A549 (cell line): ENCODE measurements at places on chromosomes 5 and 9. TPM values are rescaled to one million over a fixed set of nuclear protein-coding genes. Genes with fewer than 3 reads are reported as not detected.
A peak's percentile ranks its signal among the peaks of the same experiment; 100 is the strongest.

DNA sequence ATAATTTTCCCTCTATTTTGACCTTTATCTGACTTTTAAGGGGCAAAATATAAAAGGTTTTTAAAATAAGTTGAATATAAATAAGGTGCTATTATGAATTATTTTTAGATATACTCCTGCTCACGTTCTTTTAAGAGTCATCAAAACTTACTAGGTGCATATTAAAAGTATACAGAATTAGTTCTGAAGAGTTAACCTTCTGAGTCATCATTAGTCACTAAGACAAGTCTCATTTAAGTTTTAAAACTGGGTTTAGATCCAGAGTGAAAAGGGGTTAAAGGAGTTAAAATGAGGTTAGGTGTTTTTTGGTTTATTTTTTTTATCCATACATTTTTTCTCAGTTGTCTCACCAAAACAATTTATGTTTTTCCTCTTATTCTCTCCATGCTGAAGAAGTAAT, 41.7 kb downstream of the SMIM15 start:
- no peak for DNase-seq

- no peak for DNase-seq
These were observed 1.7 kb downstream of the F2RL1 start for GRCh38 chr5:76820526-76820890.

DNA sequence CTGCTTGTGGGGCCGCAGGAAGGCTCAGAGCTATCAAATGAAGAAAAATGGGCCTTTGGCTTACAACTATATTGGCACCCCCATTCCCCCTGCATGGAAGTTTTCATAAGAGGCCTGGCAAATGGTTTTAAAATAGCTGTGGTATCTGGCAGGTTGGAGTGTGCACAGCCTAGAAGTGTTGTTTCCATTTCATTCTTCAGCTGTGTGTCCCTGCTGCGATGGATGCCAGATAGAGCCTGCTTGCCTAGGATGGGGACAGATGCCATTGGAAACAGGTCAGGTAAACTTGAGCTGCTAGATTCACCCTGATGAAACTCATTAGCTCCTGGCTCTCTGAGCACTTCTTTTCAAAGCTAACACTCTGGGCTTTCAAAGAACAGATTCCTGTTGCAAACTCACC, 183.3 kb downstream of the IRX1 start:
- no peak for DNase-seq

- peak; percentile 58 for DNase-seq
These were observed 3.4 kb downstream of the SLC6A19 start for GRCh38 chr5:1204693-1205242.

DNA sequence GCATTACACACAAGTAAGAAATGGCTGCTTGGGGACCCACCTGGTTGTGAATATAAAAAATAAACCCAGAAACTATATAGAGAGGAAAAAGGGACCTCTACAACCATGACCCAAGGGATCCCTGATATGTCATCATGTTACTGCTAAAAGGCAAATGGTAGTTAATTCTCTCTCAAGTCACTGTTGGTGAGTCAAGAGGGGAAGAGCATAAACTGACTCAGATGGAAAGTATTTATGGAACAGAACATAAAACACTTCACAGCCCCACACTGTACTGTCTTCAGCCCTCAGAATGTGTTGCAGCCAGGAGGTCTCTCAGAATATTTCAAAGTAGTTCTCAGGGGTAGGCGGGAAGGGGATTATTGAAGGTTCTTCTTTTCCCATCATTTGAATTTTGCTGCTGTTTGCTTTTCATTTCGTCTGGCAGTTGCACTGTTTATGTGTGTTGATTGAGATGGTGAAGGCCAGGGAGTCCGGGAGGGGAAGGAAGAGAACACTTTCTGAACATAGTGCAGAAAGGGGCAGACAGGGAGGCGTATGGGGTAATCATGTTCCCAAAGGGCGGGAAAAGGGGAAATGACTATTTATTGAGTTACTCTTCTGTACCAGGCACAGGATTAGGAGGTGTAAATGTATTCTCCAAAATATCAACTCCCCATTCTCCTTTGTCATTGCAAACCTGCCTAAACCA, 85.5 kb downstream of the TEK start:
- DNase-seq = peak; percentile 9

DNA sequence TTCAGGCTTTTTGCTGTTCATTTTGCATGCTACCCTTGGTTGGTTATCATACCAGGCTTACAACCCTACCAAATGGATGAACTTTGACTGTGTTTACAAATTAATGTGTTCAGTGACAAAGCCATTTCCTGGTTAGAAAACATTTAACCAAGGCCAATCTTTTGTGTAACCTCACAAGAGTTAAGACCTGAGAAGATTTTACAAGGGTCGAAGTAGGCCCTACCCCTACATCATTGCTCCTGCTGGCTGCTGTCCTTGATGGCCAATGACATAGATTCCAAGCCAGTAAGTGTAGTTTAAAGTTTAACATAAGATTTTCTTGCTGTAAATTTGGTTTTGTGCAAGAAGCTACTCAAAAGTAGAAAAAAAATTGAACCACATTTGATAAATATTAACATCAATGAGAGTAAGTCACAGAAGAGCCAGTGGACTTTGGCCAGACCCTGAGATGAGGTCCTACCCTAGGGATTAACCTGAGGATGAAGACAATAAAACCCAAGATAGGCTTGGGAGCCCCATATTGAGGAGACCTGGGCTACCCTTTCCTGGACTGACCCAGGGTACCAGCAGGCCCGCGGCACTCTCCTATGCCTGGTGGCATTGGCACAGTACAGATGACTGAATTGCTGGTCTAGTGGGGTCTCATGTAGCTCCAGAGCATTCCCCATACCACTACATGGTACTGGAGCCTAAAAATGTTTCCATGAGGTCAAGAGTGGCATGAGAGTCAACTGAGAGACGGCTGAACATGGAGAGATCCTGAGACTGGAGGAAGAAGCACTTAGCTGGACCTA, 8.3 kb downstream of the C1QTNF3 start:
- DNase-seq = no peak

DNA sequence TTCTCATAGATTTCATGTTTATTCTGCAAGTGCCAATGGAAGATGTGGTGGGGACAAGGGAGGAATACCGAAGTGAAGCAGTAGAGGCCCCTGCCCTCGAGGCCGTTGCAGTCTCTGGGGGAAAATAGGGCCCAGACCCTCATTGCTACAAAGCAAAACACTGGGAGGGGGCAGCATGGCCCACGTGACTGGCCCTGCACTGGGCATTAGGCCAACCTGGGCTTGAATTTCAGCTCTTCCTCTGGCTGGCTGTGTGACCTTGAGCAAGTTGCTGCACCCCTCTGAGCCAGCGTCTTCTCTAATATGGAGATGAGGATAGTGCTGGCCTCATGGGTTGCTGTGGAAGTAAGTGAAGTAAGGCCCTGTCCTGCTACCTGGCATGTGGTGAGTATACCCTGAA, 709 bp upstream of the SYNPO start:
- DNase-seq = no peak

- no peak for DNase-seq
These were observed 37.4 kb downstream of the FOXI1 start for GRCh38 chr5:170143091-170143490.

GRCh38 chr5:6522331-6522730, 73.7 kb downstream of the UBE2QL1 start:
- no peak for DNase-seq

Gene AHRR
- 1.7 to 2.3 TPM (median 1.8 TPM) in 3 replicates for polyA plus RNA-seq

- peak; percentile 66 for DNase-seq
These were observed 73.2 kb upstream of the EPB41L4A start for GRCh38 chr5:112492291-112492690.

DNA sequence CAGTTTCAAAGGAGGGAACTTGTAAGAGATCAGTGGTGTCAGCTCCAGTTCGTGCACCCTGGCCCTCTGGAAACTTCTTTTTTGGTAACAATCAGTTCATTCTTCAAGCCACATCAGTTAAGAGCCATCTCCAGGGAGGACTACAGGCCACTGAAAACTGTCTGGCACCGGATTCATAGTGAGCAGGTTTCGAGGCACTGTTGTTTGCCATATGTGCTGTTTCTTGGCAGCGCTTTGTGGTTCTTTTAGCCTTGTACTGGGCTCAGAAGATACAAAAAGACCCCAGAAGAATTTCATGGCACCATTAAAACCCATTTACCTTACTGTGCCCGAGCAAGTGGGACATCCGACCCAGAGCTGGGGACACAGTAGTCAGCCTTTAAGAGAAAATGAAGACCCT, 68.5 kb downstream of the OTULIN start:
- DNase-seq = no peak

- no peak for DNase-seq
These were observed 18.3 kb upstream of the HSDL2 start for GRCh38 chr9:112361601-112362000.

Gene GLRA1
- not detected in 3 replicates for polyA plus RNA-seq

Gene PCDHGA7
- 0.70 to 0.84 TPM (median 0.76 TPM) in 3 replicates for polyA plus RNA-seq

DNA sequence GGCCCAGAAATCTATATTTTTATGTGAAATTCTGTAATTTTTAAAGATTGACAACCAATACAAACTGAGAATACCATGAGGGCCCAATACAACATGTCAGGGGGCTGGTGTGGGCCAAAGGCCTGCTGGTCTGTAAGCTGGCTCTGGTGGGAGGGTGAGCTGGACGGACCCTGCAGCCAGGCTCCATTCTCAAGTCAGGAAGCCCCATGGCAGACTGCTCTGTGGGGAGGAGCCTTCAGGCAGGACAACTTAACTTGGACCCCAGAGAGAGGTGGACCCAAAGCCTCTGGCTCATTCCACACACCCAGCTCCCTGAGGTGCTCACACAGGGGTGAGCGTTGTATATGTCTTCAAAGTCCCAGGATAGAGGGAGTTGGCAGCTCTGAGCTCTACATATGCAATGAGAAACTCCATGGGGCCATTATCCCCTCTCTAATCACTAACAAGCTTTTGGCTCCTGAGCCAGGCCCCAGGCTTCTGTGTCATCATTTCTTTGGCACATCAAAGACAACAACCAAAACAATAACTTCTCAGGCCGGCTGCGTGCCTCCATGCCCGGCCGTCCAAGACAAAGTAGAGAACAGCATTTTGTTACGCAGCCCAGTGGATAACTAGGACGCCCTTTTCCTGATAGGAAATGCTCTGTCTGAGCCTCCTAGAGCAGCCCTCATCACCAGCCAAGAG, 6.4 kb downstream of the SEPTIN8 start:
- DNase-seq = no peak

DNA sequence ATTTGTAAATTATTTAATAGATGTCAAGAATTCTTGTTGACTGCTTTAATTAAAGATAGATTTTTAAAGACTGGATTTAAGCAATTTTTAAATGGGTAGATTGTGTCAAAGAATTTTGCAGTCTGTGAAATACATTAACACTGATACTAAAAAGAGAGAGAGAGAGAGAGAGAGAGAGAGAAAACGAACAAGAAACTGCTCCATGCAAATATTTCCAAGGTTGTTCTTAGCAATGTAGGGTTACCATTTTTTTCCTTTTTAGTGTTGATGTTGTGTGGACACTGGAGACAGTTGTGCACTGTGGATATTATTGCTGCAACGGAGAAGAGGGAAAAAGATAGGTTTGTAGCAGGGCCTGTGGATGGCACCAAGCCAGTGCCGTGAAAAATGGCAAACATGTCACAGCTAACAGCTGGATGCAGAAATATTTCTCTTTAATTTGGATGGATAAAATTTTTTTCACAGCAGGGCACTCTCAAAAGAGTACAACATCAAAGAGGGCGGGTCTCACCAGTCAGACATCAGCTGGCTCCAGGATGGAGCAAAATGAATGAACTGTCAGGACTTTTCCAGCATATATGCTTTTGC, 58.2 kb downstream of the PRDM6 start:
- DNase-seq = no peak

DNA sequence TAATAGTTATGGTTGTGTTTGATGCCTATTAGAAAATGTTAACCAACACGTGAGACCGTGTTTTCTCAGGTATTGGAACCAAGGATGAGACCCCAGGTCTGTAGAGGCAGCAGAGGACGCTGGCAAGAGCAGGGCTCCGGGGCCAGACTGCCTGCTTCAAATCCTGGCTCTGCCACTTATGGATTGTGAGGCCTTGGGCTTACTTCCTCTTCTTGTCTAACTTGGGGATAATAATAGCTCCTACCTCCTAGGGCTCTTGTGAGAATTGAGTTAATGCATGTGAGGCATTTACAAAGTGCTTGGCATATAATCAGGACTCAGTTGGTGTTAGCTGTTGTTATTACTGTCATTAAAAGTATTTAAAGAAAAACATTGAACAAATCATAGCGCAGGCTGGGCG, 85.5 kb upstream of the PITX1 start:
- no peak for DNase-seq

DNA sequence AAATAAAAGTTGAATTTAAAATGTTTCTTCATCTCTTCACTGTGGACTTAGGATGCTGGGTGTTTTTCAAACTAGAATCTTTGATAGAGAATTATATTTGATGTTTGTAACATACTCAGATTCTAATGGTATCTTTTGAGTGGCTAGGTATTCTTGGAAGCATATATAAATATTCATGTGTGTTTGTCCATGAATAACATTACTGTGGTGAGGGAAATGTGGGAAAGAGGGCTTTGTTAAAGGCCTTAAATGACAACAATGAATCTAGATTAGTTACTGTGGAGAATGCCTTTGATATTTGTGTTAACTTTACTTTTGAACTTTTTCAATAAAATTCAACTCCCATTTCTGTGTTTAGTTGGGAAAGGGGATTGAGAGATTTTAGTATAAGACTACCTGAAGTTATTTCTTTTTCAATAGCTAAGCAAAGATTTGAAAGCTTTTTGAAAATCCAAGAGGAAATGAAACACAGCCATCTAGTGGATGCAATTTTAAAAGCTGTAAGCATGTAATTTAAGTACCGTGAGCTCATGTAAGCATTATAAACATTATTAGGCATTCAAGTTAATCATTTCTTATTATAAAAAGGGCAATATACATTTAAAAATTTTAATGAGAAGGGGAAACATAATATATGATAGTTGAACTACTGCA, 69.6 kb downstream of the CCDC171 start:
- peak; percentile 26 for DNase-seq

Gene LIFR
- polyA plus RNA-seq = 3.8 to 6.2 TPM (median 5.5 TPM) in 3 replicates

Gene PRELID1
- 234 to 268 TPM (median 250 TPM) in 3 replicates for polyA plus RNA-seq

DNA sequence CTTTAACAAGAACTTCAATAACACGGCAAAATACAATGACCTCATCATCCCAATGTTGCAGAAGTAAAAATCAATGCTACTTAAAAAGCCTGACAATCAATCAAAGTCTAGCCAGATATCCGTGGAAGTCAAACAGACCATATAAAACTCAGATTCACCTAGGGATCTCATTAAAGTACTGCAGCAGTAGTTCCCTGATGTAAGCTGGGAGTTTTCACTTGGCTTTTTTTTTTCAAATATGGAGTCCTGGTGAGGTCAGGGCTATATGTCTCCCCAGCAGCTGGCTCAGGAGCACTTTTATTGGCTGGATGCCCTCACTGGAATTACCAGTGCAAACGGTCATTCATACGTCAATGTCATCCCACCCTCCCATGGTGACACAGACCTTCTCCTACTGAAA, 220.6 kb upstream of the SLC30A5 start:
- DNase-seq = no peak
